ENCODE measurements at places on chromosomes 1 and 21.

- no peak for DNase-seq
Observed at GRCh38 chr21:26179501-26179900, 8.9 kb upstream of the APP start.

DNA sequence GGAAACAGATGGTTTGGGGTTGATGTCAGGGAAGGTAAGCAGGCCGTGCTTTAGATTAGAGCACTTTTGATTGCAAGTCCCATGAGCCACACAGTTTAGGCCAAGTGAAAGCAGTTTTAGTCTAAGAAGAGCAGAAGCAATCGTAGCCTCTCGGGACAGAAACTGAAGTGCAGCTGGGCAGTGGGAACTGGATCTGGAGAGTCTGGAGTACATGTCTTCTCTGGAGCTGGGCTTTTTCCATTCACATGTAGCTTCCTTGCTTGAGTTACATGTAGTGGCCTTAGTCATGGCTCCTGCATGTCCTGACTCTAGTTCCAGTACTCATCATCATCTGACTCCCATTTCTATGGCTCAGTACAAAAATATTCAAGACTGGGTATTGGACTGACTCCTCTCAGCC is 16.7 kb downstream of the CAMTA1 start:
- DNase-seq, result no peak

DNA sequence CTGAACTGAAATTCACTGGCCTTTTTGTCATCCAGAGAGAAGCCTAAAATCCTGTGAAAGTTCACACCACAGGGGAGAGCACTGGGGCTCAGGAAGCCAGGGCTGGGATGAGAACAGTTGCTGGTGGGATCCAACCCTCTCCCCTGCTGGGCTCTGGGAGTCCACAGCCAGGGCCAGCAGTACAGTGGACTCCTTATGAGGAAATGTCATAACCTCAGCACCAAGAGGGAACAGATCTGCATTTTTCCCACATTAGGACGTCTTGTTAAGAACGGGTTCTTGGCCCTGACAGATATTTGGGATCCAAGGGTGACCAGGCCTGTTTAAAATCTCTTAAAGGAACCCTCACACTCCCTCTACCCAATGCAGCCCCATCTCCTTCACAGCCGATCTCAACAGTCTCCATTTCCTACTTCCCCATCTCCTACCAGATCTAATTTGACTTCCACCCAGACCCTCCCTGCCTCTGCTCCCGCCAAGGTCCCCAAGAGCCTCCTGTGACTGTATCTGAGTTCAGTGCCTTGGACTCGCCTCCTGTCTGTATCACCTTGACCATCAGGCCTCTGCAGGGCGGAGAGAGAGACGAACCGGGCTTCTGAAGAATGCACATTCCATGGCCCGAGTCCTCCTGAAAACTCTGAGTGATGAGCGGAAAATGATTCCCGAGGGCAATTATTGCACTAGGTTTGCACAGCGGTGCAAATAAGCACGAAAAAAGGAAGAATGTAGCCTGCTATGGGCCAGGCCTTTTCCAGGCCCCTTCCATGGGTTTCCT is 159.9 kb downstream of the TRABD2B start:
- DNase-seq, result no peak

GRCh38 chr1:38941527-38942019 is at the start of gene RHBDL2:
Gene RHBDL2, minus strand, starts transcription at chr1:38941830. Its CDS starts 22,618 bp downstream, at chr1:38919212.
- no peak for DNase-seq

DNA sequence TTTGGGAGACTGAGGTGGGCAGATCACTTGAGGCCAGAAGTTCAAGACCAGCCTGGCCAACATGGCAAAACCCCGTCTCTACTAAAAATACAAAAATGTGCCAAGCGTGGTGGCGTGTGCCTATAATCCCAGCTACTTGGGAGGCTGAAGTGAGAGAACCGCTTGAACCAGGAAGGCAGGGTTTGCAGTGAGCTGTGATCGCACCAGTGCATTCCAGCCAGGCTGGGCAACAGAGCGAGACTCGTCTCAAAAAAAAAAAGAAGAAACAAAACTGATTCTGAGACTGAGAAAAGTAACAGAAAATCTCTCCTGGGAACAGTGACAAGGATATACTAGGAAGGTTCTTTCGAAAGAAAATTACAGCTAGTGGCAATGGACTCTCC is 20.9 kb downstream of the USP48 start:
- DNase-seq, result no peak

GRCh38 chr1:152899883-152900282 is 8.5 kb upstream of the IVL start:
- no peak for DNase-seq

- DNase-seq, result no peak
Observed at GRCh38 chr1:3037281-3038040, 16.2 kb downstream of the ACTRT2 start.

- DNase-seq, result no peak
Observed at GRCh38 chr1:40742363-40743061, 41.1 kb upstream of the KCNQ4 start.

GRCh38 chr1:75796376-75797272 is at the start of gene MSH4:
Gene MSH4, plus strand, starts transcription at chr1:75796882. Its CDS starts 104 bp downstream, at chr1:75796986.
- DNase-seq, result no peak

GRCh38 chr1:184279911-184280458 is 106.8 kb upstream of the C1orf21 start:
- no peak for DNase-seq

DNA sequence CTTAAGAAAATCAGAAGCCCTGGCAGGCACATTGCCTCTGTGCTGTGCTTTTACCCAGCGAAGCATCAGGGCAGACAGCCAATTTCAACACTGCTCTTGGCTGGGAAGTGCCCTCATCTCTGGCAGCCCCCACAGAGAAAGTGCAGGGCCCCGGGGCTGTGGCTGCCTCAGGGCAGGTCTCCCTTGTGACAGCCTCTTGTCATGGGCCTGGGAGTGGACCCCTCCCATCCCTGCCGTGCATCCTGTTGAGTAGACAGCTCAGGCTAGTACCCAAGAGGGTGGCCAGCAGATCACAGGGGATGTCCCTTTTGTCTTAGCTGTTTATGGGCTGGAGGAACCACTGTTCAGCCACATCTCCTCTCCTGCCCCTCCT is 23.3 kb downstream of the TTC34 start:
- DNase-seq, result no peak

GRCh38 chr1:214634267-214634666 is 31.3 kb downstream of the CENPF start:
- DNase-seq, result no peak

GRCh38 chr1:174788981-174789380 is 210.8 kb upstream of the CACYBP start:
- peak; percentile 40 for DNase-seq

DNA sequence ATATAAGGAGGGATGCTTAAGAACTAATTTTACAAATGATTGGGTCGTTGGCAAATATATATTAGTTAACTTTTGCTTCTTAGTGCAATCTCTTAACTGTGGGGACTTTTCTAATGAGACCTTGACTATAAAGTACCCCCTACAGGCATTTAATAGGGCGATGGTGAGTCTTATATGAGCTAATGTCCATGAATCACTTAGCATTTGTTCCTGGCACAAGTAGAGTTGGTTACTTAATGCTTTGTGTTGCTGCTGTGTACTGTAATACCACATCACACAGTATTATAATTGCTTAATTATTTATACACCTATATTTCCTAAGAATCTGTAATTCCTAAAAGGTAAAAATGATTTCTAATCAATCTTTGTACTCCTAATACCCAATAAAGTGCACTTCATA is 25.3 kb upstream of the TMCO1 start:
- no peak for DNase-seq

- no peak for DNase-seq
Observed at GRCh38 chr1:185073725-185074124, 28.4 kb downstream of the RNF2 start.

GRCh38 chr1:228825041-228825440 is 89.8 kb downstream of the RHOU start:
- no peak for DNase-seq

DNA sequence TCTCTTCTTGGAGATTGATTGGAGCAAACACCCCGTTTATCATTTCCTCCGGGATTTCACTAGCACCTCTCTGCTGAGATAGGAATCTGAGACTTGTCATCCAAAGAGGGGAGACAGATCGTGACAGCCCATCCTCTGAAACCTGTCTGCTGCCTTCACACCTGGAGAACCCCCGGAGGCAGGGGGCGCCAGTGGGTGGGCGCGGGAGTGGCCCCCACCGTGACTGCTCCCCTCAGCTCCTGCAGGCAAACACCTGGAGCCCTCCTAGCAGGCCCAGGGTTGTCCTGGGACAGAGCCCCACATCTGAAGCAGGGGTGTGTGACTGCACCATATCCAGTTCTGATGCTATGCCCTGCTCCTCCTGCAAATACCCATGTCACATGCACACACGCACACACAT is 209.5 kb upstream of the POU3F1 start:
- DNase-seq, result no peak
